ENCODE measurements at places on chromosomes 1 and 21.
A peak's percentile ranks its signal among the peaks of the same experiment; 100 is the strongest.

DNA sequence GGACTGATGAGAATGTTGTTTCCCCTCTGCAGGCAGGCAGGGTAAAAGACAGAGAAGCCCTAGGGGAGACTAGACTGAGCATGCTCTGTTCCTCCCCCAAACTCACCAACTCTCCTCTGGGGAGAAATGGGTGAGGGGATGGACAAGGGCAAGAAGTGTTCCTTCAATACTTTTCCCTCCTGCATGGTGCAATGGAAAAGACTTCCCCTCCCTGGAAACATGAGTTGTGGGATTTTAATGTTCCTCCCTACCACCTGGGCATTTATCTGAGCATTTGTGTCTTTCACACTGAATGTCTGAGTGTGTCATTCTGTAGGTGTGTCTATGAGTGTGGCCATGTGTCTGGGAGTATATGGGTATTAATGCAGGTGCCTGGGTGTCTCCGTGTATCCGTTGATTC, 275.7 kb downstream of the C1orf94 start:
- no peak for DNase-seq

DNA sequence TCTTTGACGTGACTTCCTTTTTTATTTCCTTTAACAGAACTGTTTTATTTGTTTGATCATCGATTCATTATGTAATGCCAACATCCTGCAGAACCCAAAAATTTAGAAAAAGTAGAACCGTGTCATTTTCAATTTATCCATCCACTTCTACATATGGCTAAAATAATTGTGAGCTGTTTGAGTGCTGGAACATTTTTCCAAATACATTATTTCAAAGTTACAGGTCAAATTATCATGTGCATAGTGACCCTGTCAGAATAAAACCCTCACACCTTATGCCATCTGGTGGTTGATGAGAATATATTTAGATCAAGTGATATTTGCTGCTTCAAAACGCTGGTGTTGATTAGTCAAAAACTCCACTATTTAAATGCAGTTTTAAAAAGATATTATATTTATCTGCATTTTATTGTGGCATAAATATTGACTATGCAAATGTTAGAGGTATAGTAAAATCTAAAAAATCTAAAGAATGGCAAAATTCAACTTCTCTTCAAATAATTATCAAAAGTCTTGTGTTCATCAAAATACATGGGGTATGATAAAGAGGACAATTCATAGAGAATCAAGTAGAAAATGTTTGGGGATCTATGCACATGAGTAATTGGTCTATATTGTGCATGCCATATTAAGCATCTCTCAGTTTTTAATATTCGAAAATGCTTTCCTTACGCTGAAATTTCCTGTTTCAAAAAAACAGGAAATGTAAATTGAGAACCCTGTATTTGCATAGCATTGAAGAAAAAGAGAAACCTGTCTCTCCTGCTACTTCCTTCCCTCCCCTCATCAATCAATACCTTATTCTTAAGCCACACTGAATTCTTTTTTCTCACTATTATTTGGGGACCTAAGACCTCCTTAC, 39.7 kb downstream of the UBE2U start:
- DNase-seq: peak; percentile 22

GRCh38 chr1:22708777-22709176, 1.9 kb upstream of the EPHB2 start:
- no peak for DNase-seq

DNA sequence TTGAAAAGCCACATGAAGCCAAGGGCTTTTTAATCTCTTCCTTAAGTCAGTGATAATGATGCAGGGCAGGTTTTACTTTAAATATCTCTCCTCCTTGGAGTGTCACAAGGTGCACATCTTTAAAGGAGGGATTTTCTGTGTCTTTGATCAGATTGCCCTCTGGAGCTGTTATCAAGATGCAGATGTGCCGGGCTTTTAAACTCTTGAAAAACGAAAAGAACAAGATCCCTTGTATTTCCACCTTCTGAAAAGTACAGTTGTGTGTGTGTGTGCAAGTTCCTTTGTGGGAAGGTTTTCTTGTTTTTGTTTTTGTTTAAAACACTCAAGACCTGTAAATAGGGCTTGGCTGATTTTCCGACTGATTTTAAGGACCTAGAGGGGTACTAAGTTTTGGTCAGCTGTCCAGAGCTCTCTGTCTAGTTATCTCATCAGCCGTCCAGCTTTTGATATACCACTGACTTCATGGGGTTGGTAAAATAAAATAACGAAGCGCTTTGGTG, 1.6 kb downstream of the MARK1 start:
- no peak for DNase-seq

GRCh38 chr1:198755715-198756114, 116.9 kb downstream of the PTPRC start:
- no peak for DNase-seq

DNA sequence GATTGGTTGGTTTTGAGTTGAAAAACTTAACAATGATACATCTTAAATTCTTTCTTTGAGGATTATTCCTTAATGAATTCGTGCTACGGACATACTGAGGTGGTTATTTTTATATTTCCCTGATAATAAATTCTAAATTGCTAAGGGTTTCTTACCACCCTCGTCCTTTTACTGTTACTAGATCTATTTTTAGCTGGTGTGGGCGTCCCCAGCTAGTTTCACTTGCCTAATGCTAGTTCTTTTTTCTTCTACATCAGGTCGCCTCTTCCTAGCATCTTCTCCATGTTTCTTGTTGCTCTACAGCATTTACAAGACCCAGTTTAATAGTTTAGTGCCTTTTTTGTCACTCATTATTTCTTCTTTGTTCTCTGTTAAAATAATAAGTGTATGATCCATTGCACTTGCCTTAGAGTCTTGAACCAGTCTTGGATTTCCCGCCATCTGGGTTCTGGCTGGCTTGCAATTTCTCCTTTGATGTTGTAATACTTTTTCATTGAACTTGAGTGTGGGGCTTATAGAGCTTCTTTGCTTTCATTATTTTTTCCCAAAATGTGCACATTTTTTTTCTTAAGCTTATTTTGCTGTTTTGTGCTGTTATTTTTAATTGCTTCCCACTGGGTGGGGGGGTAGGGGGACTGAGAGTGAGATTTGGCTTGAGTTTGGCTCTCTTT, 677 bp upstream of the HSD11B1 start:
- DNase-seq: no peak

DNA sequence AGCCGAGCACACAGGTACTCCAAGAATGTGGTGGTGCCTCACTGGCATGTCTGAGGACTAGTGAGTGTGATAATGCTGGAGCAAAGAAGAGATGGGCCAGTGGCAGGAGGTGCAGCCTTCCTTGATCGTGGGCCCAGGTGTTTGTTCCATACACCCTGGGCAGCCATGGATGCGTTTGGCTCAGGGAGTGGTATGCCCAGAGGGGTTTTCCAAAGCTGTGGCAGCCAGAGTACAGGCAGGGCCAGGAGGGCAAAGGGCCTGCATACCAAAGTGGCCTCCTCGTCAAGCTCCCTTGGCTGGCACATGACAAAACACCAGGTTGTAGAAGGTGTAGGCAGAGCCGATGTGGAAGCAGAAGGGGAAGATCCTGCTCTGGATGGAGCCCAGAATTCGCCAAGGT, 19.0 kb downstream of the PARS2 start:
- no peak for DNase-seq

DNA sequence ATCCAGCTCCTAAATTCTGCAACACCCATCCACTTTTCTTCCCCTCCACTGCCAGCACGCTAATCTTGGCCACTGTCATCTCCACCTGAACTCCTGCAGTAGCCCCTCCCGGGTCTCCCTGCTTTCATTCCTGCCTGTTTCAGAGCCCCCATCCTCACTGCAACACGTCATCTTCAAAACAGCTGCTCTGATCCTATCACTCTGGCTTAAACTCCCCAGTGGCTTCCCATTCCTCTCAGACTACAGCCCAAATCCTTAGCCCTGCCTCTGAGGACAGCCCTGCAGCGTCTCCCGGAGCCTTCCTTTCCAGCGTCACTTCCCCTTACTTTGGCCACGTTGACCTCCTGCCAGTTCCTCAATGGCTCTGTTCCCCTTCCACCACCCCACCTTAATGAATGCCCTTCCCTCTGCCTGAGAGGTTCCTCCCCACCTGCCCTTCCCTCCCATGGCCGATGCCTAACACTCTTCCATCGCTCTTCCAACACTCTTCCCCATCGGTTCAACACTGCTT, 22.9 kb upstream of the IFNAR2 start:
- DNase-seq: no peak

GRCh38 chr1:1305300-1306069, 2.2 kb downstream of the ACAP3 start:
- DNase-seq: no peak

GRCh38 chr1:21638531-21639341, 30.4 kb downstream of the RAP1GAP start:
- no peak for DNase-seq

DNA sequence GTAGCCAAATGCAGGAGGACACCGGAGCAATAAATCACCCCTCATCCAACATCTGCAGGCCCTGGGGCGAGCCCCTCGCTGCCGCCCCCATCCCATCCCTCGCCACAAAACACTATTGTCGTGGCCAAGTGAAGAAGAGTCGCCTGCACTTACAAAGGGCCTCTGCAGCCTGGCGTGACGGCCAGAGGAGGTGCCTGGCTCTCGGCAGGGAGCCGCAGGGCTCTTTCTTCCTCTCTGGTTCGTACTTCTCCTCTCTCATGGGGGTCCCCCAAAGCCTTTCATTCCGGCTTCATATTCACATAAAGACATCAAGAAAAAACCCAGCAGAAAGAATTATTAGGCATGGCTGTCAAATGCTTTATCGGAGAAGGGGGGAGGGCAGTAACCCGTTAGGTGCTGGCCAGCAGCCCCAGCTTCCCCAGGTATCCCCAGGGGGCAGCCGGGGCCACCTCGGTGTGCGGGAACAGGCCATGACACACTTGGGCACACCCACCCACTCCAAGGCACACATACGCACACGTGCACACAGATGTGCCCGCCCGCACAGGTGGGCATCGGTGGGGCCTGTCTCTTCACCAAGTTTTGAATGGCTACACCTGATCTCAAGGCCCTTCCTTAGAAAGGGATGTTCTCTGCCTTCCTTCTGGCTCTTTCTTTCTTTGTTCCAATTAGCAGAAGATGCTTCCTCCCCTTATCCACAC, 149.1 kb downstream of the PRDM16 start:
- no peak for DNase-seq

DNA sequence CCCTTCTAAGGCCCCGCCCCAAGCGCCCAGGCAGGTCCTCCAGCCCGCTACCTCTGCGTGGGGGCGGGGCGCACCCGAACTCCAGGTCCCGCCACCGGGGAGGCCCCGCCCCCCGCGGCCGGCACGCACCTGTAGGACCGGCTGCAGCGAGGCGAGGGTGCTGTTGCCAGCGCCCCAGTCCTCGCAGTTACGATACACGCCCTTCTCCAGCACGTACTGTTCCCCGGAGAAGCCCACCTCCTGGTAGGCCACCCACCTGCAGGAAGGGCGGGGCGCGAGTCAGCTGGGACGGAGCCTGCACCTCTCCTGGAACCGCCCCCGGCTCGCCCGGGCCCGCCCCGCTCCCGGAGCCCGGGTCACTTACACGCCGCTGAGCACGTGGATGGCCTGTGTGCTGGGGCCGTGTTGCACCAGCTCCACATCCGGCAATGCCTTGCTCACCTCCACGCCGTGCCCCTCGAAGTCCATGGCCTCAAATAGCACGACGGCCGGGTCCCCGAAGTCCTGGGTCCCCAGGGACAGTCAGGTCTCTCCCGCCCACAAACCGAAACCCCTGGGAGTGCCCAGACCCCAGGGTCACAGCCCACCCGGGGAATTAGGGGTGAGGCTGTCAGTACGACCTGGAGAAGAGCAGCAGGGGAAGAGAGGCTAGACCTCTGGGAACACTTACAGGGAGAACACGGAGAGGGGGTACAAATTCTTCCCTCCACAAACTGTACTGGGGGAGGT, 17.3 kb downstream of the CRYBG2 start:
- peak; percentile 90 for DNase-seq

DNA sequence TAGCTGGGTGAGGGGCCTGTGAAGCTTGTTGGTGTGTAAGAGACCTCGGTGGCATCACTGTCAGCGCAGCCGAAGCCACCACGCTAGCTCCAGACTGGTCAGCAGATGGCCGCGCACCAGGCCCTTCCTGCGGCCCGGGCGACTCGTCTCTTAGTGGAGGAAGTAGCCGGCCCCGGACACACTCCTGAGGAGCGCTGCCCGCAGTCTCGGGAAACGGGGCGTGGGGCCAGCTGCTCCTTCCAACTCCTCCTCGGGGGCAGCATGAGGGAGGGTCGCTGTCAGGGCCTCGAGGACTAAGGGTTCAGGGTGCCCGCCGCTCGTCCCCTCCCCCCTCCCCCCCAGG, 20.4 kb downstream of the H3-3A start:
- DNase-seq: peak; percentile 70

DNA sequence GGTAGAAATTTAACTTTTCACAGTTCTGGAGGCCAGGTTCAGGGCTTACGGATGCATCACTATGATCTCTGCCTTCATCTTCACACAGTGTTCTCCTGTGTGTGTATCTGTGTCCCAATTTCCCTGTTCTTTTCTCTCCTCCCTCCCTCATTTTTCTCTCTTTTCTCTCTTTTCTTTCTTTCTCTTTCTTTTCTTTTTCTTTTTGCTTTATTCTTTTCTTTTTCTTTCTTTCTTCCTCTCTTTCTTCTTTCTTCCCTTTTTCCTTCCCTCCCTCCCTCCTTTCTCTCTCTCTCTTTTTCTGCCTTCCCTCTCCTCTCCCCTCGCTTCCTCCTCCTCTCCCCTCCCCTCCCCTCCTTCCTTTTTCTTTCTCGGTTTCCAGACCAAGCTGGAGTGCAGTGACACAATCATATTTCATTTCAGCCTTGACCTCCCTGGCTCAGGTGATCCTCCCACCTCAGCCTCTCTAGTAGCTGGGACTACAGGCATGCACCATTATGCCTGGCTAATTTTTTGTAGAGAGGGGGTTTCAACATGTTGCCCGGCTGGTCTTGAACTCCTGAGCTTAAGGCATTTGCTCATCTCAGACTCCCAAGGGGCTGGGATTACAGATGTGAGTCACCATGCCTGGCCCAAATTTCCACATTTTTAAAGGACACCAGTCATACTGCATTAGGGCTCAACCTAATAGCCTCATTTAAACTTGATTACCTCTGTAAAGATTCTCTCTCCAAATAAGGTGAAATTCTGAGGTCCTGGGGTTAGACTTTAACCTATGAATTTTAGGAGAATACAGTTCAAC, 115.9 kb downstream of the HUNK start:
- DNase-seq: no peak

DNA sequence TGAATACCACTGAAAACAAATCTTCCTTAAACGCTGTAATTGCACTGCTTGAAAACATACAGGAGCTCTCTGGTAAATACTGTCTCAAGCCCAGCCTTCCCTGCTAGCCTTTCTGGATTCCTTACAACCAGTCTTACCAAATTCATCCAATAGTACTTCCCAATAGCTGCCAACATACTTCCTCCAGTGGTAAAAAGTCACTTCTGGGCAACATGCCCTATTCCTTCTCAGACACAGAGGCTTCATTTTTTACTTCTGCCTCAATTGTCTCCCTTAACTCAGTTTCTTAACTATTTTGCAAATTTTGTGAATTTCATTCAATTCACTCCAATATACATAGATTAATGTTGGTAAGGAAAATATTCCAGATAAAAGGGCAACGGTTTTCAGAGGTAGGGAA, 166.3 kb downstream of the TBX15 start:
- no peak for DNase-seq

DNA sequence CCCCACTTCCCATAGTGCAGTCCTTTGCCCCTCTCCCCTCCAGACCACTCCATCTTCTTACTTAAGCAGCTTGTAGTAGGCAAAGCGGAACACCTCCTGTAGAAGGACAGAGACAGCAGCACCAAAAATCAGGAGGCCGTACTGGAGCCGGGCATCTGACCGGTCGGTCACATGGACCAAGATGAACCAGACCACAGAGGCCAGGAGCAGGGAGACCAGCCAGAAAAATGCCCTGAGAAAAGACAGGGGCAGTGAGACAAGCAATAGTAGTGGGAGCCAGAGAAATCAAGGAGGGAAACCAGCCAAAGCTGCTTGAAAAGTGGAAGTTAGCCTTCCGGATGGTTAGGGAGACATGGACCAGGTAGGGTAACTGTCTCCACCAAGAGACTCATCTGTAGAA, 920 bp downstream of the APH1A start:
- no peak for DNase-seq
